ENCODE measurements at places on chromosomes 16 and 17.

DNA sequence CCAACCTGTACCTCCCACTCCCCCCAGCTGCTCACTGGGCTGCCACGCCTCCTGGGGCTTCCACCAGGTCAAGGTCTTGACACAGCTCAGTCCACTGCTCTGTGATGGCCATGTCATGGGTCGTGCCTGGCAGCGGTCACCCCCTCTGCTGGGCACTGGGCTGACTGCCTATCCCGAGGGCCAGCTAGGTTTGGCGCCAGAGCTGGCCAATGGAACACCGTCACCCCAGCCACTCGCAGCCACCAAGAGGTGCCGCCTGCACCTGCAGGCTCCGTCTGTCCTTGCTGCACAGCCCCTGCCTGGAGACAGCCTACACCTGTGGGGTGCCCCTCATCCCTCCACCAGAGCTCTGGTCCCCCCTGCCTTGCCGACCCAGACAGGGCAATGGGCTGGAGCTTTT lies 4.5 kb upstream of the RAB40C start:
- no peaks in the 10 kb centered on the region for H3K27me3 ChIP-seq
- H3K27ac ChIP-seq, result no peak overlapping the region
- DNase-seq, result no peak
- H3K36me3 ChIP-seq, result no peaks in the 10 kb centered on the region
- H3K4me1 ChIP-seq, result peaks cover 12% of the 10 kb centered on the region
- H3K4me3 ChIP-seq, result no peak overlapping the region

GRCh38 chr17:550463-551180 lies 164.0 kb downstream of the VPS53 start:
- H3K36me3 ChIP-seq, result peaks cover 12% of the 10 kb centered on the region
- no peak for DNase-seq
- no peak overlapping the region for H3K27ac ChIP-seq
- H3K4me3 ChIP-seq, result no peak overlapping the region
- H3K27me3 ChIP-seq, result no peaks in the 10 kb centered on the region

DNA sequence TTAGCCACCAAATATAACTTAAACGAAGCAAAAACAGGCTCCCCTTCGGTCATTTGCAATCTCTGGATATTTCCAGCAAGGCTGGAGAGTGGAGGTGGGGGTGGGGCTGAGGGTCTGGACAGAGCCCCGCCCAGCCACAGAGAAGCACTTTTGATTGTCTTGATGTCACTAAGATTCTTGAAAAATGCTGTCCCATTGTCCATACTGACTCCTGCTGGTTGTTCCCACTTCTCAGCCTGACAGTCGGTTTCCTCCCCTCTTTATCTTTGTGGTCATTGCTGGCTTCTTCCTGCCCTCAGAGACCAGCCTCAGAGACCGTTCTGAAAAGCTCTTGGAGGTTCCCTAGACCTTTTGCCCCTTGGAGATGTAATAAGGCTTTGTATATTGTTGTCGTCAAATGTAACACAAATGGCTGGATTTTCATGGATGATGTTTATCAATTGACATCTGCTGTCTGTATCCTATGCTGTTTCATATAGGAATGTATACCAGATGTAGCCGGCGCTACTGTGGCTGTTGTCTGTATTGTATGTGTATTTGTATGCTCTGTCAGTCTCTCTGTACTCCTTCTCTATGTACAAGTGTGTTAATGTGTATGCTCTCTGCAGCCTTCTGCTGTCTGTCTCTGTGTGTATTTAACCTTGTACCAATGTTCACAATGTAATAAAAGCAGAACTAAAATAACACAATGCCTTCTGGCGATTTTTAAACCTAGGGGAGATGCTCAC lies 94.8 kb upstream of the DNAH9 start:
- no peak overlapping the region for H3K27ac ChIP-seq
- no peak for DNase-seq
- H3K4me3 ChIP-seq, result no peak overlapping the region
- no peaks in the 10 kb centered on the region for H3K27me3 ChIP-seq
- H3K4me1 ChIP-seq, result no peaks in the 10 kb centered on the region
- H3K36me3 ChIP-seq, result no peaks in the 10 kb centered on the region

GRCh38 chr16:71311553-71312158 lies 22.5 kb upstream of the CMTR2 start:
- H3K27ac ChIP-seq, result no peak overlapping the region
- DNase-seq, result no peak
- H3K4me1 ChIP-seq, result no peaks in the 10 kb centered on the region
- H3K36me3 ChIP-seq, result no peaks in the 10 kb centered on the region
- no peaks in the 10 kb centered on the region for H3K27me3 ChIP-seq

- DNase-seq, result no peak
- H3K27ac ChIP-seq, result no peak overlapping the region
- H3K4me1 ChIP-seq, result no peaks in the 10 kb centered on the region
- no peaks in the 10 kb centered on the region for H3K27me3 ChIP-seq
- no peak overlapping the region for H3K4me3 ChIP-seq
Observed at GRCh38 chr17:81599719-81600486, 37.0 kb downstream of the NPLOC4 start.

DNA sequence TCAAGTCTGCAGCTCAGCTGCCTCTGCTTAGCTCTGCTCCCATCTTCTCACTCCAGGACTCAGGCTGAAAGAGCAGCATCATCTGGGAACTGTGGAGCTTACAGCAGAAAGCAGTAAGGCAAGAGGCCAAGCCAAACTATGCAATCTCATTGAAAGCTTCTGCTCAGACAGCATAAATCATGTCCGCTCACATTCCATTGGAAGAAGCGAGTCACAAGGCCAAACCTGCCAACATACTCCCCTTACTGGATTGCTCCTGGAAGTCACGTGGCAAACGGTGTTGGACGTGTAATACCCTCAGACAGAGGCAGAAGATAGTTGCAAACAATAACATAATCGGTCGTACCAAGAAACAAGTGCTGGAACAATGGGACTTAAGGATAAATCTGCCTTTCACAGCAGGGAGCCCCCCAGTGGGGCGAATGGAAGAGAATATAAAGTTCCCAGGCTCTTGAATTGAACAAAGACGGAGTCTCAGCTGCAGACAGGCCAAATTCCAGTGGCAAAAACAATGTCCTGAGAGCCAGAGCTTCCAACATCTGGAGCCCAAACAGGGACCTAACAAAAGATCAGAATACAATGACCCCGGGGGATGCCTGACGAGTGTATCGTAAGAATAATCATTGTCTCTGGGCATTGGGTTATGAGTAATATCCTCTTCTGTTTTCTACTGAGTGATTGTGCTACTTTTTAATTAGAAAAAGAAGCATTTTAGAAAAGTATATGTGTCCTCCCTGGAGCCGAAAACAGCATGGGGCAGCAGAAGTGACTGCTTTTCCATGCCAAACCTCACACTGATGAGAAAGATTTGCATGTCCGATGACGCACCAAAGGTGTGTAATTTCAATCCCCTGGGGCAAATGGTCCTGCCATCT lies 68.4 kb downstream of the CMC2 start:
- peaks cover 5% of the 10 kb centered on the region for H3K27me3 ChIP-seq
- H3K36me3 ChIP-seq, result no peaks in the 10 kb centered on the region
- no peak overlapping the region for H3K4me3 ChIP-seq
- no peaks in the 10 kb centered on the region for H3K4me1 ChIP-seq

- DNase-seq, result no peak
- no peaks in the 10 kb centered on the region for H3K36me3 ChIP-seq
- H3K27ac ChIP-seq, result no peak overlapping the region
- H3K4me1 ChIP-seq, result peaks cover 55% of the 10 kb centered on the region
- H3K4me3 ChIP-seq, result no peak overlapping the region
- H3K27me3 ChIP-seq, result no peaks in the 10 kb centered on the region
Observed at GRCh38 chr17:4313221-4314114, 49.7 kb upstream of the ANKFY1 start.

DNA sequence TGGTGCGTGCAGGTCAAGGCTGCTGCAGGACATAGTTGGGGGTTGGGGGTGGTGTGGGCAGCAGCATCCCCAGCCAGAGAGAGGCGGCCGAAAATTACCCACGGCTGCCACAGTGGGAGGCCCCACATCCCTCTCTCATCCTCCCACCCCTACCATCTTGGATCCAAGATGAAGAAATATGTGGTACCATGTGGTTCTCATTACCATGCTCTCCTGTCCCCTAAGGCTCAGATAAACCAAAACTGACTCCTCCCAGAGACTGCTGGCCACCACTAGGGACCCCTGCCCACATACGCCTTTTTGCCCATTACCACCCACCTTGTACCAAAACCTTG lies 120.4 kb downstream of the HIC1 start:
- DNase-seq, result no peak
- H3K4me1 ChIP-seq, result no peaks in the 10 kb centered on the region
- peaks cover 22% of the 10 kb centered on the region for H3K36me3 ChIP-seq
- no peak overlapping the region for H3K4me3 ChIP-seq
- H3K27me3 ChIP-seq, result no peaks in the 10 kb centered on the region
- no peak overlapping the region for H3K27ac ChIP-seq

DNA sequence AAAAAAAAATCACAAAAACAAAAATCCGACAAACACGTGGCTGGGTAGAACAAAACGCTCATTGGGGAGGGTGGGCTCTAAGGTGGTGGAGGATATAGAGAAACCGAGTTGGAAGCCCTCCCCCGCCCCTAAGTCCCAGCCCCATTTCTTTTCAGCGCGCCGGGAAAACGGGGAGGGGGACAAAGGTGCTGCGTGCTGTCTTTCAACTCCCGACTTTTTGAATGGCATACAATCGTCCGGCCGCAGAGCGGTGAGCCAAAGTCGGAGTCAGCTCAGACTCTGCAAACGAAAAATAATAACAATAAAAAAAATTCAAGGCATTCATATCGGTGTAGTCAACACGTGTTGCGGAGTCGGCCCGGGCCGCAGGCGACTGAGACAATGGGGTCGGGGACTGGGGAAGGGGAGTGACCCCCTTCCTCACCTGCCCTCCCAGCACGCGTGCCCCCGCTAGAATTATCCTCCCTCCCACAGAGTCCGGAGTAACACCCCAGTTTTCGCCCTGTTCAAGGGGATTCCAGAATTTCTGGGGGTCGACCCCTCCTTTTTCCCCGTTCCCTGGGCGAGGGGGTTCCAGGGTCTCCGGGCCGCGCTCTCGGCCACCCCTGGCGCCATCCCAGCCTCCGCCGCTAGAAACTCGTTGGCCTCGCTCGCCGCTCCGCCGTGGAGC lies 1.7 kb upstream of the IGF2BP1 start:
- peaks cover 33% of the 10 kb centered on the region for H3K4me1 ChIP-seq
- no peaks in the 10 kb centered on the region for H3K36me3 ChIP-seq
- peaks cover 68% of the 10 kb centered on the region for H3K27me3 ChIP-seq
- no peak overlapping the region for H3K4me3 ChIP-seq

DNA sequence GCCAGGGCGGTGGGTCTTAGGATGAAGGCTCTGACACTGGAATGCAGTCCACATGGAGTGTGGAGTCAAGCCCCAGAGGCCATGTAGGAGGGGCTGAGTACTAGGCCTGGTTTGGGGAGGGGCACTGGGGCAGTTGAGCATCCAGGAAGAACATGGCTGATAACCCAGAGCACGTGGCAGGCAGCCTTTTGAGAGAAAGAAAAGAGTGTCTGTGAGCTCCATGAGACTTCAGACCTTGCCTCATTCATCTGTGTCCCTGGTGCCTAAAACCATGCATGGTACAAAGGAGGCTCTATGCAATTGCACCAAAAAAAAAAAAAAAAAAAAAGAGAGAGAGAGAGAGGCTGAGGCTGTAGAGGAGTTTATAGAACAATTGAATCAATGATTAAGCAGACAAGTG lies 14.6 kb downstream of the SLC46A1 start:
- no peak overlapping the region for H3K27ac ChIP-seq
- H3K4me1 ChIP-seq, result no peaks in the 10 kb centered on the region
- H3K27me3 ChIP-seq, result no peaks in the 10 kb centered on the region
- H3K4me3 ChIP-seq, result no peak overlapping the region
- peaks cover 41% of the 10 kb centered on the region for H3K36me3 ChIP-seq

DNA sequence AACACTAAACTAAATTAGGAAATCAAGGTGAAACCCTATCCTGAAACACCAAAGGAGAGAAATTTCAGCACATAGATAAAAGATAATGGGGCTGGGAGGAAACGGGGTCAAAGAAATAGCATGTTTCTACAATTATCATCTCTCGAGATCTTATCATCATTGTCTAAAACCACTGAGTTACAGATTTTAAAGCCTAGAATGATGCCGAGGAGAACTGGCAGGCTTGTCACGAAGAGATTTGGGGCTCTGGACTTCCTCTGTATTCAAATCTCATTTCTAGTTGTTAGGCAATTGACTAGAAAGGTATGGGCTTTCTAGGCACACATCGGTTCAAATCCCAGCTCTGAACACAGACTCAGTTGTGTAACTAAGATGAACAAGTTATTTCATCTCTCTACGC lies 9.3 kb downstream of the PDZD9 start:
- no peak overlapping the region for H3K27ac ChIP-seq
- no peaks in the 10 kb centered on the region for H3K36me3 ChIP-seq
- DNase-seq, result no peak
- H3K4me1 ChIP-seq, result peaks cover 24% of the 10 kb centered on the region

DNA sequence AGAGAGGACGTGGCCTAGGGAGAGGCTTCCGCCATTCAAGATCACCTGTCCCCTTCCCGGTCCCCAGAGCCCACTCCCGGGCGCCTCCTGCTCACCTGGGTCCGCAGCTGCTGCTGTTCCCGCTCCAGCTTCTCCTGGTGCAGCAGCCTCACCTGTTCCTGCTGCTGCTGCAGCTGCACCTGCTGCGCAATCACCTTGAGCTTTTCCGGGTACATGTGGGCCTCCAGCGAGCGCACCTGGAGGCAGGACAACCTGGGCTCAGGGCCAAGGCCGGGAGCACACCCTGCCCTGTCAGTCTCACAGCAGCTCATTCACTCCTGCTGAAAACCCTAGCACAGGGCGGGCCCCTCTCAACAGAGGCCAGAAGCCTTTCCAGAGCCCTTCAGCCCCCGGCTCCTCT lies 12.5 kb downstream of the TFAP4 start:
- H3K27ac ChIP-seq, result no peak overlapping the region
- no peaks in the 10 kb centered on the region for H3K4me1 ChIP-seq
- no peak for DNase-seq
- no peaks in the 10 kb centered on the region for H3K27me3 ChIP-seq
- no peak overlapping the region for H3K4me3 ChIP-seq

DNA sequence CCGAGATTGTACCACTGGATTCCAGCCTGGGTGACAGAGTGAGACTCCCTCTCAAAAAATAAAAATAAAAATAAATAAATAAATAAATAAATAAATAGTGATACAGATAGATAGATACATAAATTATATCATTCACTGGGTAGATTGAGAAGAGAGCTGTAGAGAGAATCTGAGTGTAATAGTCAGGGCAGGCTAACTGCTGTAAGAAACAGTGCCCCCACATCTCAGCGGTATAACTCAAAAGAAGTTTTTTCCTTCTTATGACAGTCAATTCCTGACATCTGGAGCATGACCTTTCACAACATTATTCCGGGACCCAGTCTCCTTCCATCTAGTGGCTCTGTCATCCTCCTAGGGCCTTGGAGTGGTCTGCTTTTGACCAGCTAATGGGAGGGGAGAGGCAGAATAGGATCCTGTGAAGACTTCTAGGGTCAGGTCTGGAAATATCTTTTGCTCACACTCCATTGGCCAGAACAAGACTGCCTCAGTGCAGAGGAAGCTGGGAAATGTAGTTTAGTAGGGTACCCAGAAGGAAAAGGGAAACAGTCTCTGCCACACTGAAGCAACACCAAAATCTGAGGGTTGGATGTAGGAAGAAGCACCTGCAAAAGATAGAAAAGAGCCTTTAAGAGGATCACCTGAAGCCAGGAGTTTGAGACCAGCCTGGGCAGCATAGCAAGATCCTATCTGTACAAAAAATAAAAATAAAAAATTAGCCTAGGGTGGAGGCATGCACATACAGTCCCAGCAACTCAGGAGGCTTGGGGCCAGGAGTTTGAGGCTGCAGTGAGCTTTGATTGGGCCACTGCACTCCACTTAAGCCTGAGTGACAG lies 3.0 kb upstream of the QPRT start:
- no peak overlapping the region for H3K27ac ChIP-seq
- peaks cover 24% of the 10 kb centered on the region for H3K4me1 ChIP-seq
- H3K36me3 ChIP-seq, result no peaks in the 10 kb centered on the region
- peak; percentile 28 for DNase-seq

- H3K4me1 ChIP-seq, result peaks cover 72% of the 10 kb centered on the region
- H3K27ac ChIP-seq, result peak overlapping the region; percentile 66
- H3K27me3 ChIP-seq, result no peaks in the 10 kb centered on the region
Observed at GRCh38 chr17:49358641-49359247, 3.3 kb downstream of the ZNF652 start.

Measured in CD4-positive, alpha-beta memory T cell (primary cell).